CD4-positive, alpha-beta T cell treated with Interleukin-6 for 4 hours (primary cell): ENCODE measurements at places on chromosomes 7 and 10.

- DNase-seq = no peak
These were observed 27.1 kb upstream of the SAR1A start for GRCh38 chr10:70197235-70197945.

- DNase-seq = no peak
These were observed 59.9 kb downstream of the SUGCT start for GRCh38 chr7:40194745-40195144.

GRCh38 chr7:87510411-87510875 lies 35.0 kb upstream of the ABCB4 start:
- no peak for DNase-seq

GRCh38 chr10:108556186-108556585 lies 1367.1 kb downstream of the XPNPEP1 start:
- DNase-seq = no peak

GRCh38 chr10:114491419-114491818 lies 87.1 kb upstream of the AFAP1L2 start:
- no peak for DNase-seq

DNA sequence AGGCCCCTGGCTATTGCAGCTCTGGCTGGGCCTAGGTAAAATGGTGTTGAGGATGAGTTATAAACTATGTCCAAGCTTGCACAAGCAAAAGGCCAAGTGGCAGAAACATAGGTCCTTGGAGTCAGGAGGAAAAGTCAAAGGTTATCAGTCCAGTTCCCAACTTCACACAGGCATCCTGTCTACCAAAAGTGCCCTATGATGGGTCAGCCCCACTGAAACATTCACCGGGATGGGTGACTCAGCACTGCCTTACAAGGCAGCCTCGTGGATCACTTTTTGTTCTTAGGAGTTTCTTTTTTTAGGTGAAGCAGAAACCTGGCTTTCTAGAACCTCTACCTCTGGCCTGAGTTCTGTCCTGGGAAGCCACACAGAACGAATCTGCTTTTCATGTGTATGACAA lies 158.8 kb upstream of the LYZL2 start:
- DNase-seq = no peak

GRCh38 chr10:83078160-83078559 lies 1061.1 kb upstream of the GHITM start:
- no peak for DNase-seq

- peak; percentile 48 for DNase-seq
These were observed at the start of gene ARHGAP21 for GRCh38 chr10:24723788-24724380. Gene ARHGAP21 (minus strand): TSS chr10:24723887. CDS start chr10:24721899, 1,988 bp downstream.

GRCh38 chr7:118352867-118353453 lies 128.5 kb downstream of the ANKRD7 start:
- no peak for DNase-seq

GRCh38 chr7:27046854-27047549 lies 48.8 kb downstream of the HOXA1 start:
- DNase-seq = no peak

GRCh38 chr7:104328970-104329825 lies 795 bp downstream of the LHFPL3 start:
- DNase-seq = no peak

- DNase-seq = peak; percentile 17
These were observed 103.2 kb downstream of the NRBF2 start for GRCh38 chr10:63236113-63236935.

GRCh38 chr7:139595806-139596205 lies 72.3 kb downstream of the CLEC2L start:
- DNase-seq = no peak

DNA sequence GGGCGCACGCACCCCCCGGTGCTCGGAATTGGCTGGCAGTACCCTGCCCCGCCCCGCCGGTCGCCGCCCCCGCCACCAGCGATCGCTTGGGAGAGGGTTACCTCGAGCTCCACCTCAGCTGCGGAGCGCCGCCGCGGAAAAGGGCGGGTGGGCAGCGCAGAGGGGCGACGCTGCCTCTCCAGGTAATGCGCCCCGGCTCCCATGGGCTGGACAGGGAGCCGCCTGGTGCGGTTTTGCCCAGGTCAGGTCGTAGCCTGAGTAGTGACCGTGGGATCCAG lies 1.3 kb downstream of the PFKFB3 start:
- peak; percentile 72 for DNase-seq

GRCh38 chr10:82468453-82468852 lies 593.5 kb downstream of the NRG3 start:
- DNase-seq = no peak

- DNase-seq = no peak
These were observed 603.4 kb downstream of the SORCS1 start for GRCh38 chr10:106560925-106561640.

DNA sequence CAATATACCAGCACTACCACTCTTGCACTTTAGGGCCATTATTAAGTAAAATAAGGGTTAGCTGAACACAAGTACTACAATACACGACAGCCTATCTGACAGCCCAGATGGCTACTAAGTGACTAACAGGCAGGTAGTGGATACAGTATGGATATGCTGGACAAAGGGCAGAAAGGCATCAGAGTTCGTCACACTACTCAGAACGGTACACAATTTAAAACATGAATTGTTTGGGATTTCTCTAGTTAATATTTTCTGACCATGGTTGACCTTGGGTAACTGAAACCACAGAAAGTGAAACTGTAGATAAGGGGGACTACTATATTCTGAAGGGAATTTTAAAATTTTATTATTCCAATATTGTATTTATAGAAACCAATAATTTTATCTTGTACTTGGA lies 101.3 kb upstream of the SKAP2 start:
- no peak for DNase-seq

DNA sequence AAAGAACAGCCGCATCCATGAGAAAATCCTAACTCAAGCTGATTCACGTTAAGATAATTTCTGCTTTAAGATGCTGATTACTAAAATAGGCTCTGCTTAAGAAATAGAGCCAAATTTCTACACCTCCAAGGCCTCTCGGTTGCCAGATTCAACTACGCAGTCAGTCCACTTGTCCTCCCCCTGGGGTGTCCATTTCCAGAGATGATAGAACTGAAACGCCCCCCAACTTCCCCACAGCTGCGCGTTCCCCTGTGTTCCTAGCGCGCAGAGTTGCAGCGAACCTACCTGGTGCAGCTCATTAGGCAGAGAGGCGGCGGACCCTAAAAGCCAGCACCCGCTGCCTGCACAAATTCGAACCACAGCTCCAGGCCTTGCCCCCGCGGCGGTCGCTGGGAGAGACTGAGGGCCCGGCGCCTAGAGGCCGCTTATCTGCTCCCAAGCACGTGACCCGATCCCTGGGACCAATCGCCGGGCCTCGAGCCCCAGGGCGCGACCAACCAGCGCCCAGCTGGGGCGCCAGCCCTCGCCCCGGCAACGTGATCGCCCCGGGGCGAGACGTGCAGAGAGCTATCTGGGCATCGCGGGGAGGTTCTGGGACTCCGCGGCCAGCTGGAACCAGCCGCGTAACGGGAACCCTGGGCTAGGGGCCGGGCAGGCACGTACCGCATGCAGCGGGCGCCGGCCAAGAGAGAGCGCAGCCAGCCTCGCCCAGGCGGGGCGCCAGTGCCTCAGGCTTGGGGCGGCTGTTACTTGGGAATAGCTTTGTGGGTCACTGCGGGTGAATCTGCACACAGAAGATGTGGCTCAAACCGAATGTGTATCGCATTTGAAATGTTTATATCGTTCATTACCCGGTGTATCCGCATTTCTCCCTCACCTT lies at the start of gene PPP1R3C:
TSS of gene PPP1R3C (minus strand) at position 401 of the 880 bp plus-strand sequence. CDS start at position 299, 102 bp downstream.
- DNase-seq = peak; percentile 31

- DNase-seq = no peak
These were observed 22.8 kb upstream of the PDZD8 start for GRCh38 chr10:117398029-117398428.

- DNase-seq = peak; percentile 26
These were observed 623 bp downstream of the HOXA4 start for GRCh38 chr7:27129729-27130539.

DNA sequence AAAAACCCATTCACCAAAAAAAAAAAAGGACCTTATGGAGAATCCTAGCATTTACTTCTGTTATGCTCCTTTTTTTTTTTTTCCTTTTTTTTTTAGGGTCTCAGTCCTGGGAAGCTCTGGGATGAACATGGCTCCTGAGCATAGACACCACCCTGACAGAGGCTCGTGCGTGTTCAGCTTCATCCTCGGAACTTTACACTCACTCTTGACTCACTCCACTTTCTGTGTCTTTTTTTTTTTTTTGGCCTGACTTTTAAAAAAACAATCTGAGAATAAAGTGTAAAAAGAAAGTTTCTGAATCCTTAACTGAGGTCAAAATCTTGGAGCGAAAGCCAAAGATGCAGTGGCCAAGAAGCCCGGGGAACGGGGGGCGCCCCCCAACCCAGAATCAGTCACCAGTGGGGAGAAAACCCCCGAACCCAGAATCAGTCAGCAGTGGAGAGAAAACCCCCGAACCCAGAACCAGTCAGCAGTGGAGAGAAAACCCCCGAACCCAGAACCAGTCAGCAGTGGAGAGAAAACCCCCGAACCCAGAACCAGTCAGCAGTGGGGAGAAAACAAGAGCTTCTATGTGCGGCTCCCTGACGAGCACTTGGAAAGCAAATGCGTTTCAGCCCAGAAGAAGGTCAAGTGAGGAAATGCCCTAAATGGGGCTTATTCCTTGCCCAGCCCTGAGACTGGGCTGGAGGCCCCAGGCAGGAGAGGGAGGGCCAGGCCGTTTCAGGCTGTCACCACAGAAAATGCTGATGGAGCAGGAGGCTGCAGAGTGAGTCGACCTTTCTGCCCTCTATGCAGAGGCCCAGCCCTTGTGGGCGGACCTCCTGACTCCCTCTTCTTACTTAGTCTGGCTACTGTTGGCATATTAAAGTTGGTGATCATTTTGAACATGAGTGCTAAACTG lies 19.0 kb upstream of the PFKP start:
- no peak for DNase-seq
